ENCODE measurements at places on chromosomes 3 and 15. TPM values are rescaled to one million over a fixed set of nuclear protein-coding genes. Genes with fewer than 3 reads are reported as not detected.

The CILP gene
- 0.05 TPM for total RNA-seq

GRCh38 chr3:66693461-66694031, 192.7 kb upstream of the LRIG1 start:
- DNase-seq = no peak

GRCh38 chr15:89335298-89336041, 846 bp upstream of the POLG start:
- peak; percentile 61 for DNase-seq

The VIPR1 gene
- 5.9 TPM for total RNA-seq

DNA sequence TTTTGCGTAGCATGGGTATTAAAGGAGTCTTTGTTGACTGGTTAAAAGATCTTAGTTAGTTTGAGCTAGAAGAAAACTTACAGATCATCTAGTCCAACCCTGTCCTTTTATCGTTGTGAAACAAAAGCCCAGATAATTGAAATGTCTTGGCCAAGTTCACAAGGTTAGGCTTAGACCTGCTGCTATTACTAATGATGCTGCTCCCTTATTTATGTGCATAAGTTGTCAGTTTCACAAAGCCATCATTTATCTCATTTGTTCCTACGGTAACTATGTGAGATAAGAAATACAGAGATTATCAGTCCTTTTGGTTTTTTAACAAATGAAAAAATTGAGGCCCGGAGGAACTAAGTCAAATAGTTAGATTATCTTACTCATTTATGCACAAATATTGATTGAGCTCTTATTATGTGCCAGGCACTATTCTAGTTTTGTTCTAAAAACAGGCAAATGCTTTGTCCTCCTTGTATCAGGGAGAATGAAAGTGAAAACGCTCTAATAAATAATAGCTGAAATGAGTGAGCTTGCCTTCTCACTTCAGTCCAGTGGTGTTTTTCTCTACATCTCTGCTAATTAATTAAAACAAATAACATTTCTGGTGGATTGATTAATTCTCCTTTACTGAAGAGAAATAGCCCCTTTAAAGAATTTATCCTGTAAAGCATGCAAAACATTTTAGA, 49.1 kb upstream of the TPRG1 start:
- DNase-seq = no peak

- no peak for DNase-seq
Observed at GRCh38 chr3:129520960-129521359, 7.5 kb upstream of the RHO start.

The HYAL1 gene
- total RNA-seq = 0.14 TPM

DNA sequence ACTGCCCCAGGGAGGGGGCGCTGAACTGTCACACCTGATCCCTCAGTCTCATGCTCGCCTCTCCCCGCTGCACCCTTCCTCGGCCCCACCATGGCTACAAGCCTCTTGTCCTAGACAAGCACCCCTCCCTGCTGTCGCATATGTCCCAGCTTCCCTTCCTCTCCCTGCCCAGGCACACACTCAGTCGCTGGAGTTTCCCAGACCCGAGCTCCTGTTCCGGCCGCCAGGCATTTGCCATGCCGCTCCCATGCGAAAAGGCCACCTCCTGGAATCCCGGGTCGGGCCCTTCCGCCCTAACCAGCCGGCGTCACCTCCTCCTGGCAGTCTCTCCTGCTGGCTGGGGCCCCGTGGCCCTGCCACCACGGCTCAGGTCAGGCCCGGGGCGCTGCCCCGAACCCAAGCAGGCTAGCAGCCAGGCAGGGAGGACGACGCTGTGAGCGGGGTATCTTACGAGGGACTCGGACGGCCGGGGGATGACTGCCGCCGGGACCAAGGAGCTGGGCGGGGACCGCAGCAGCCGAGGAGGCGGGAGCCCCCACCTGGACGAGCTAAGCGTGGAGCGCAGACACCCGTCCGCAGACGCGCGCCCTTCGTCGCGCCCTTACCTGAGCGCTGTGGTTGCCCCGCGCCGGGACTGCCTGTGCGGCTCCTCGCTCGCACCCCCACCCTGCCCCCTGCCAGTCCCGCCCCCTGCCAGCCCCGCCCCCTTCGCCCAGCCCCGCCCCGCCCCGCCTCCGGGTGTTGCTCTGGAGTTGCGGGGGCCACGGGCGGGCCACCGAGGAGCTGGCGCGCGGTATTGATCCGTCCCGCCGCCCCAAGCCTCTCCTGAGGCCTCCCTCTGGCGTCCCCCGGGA, at the start of gene ALS2CL:
Gene ALS2CL (minus strand): TSS at position 642 of the 854 bp plus-strand sequence. CDS start 4,239 bp downstream, outside the sequence.
- DNase-seq = peak; percentile 74

DNA sequence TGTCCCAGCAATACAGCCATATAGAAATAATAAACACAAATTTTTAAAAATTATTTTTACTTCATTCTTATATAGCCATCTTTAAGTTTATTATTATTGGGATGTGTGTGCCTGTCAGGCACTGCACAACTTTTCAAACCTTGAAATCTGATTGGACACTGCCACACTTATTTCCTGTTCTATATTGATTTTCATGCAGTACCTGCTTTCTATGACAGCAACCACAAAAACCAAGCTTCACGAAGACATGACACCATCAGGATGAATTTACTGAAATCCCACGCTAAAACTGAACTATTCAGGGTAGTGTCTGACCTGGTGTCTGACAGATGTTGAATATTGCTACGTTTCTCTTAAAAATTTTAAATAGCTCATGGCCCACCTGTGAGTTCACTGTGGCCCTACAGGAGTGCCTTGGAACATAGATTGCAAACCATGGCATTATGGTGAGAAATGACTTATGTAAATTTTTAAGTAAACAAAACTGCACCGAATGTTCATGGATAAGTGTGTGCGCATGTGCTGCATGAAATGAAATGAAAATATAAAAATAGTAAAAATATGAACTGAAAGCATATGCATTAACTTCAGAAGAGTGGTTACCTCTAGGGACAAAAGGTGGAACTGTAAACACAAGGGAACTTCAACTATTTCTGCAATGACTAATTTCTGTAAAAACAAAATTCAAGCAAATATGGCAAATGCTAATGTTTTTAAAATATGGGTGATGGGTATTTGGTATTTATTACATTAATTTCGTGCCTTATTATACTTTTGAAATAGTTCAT, 152.3 kb downstream of the ZBTB20 start:
- DNase-seq = no peak

DNA sequence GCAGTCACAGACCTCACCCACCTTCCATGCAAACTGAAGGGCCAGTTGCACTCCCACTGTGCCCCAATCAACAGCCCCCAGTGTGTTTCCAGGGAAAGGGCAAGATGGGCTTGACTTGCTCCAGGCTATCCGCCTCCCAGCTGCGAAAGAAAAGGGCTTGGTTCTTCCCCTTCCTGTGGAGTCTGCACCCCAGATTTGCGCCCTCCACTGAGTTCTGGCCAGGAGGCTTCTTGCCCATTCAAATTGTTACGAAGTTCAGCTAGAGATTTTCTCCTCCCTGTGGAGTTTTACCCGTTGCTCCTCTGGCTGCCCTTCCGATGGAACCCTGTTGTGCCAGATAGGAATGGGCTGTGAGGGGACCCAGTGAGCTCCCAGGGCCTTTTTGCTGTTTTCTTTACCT, 1096.9 kb upstream of the ALCAM start:
- DNase-seq = no peak

- no peak for DNase-seq
Observed at GRCh38 chr3:49454898-49455681, 15.0 kb upstream of the DAG1 start.

GRCh38 chr15:85030301-85030929, 48.8 kb downstream of the PDE8A start:
- peak; percentile 34 for DNase-seq

- no peak for DNase-seq
Observed at GRCh38 chr3:90007778-90008499, 900.5 kb downstream of the EPHA3 start.

DNA sequence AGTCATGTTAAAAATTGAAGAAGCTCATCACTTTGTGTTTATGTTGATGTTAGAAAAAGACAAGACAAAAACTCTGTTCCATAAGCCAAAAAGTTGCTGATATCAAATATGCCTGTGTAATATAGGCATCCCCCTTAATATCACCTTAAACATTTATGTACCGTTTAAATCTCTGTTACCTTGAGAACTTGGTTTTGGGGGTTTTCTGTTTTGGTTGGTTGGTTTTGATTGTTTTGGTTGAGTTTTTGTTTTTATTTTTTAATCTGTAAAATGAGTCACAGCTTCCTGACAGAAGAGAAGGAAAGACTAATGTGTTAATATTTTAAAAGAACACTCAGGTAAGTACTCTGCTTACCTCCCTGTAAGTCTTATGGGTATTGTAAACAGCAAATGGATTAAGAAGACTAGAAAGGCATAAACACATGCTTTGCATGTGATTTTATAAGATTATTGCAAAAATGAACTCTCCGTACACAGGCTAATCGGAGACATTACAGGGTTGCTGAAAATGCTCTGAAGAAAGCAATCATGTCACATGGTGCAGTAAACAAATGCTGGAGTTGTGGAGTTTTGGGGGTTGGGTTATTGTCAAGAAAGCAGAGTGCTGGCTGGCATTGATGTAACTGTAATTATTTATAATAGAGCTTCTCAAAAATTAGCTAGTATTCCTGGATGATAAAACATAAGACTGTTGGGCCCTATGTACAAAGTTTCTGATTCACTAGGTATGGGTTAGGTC, 69.5 kb upstream of the MBNL1 start:
- no peak for DNase-seq

The CTXN2 gene
- not detected for total RNA-seq

The CHST13 gene
- not detected for total RNA-seq

The A4GNT gene
- not detected for total RNA-seq

GRCh38 chr15:75947092-75947491, 43.4 kb downstream of the FBXO22 start:
- no peak for DNase-seq

DNA sequence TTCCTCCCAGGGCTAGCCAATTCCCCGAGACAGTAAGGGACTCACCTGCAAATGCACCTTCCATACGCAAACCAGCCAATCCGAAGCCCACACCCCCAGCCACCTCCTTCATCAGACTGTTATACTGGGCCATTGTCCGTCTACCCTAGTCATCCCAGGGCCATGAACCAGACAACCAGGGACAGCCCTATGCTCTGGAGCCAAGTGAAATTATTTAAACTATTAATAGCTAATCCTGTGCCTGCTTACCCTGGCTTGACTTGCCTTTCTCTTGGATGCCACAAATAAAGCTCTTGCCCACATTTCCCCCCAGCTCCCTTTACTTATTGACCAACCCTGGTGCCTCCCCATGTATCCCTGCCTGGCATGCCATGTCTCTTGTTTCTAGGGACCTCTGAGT, 4.0 kb upstream of the CHRNB4 start:
- DNase-seq = no peak

DNA sequence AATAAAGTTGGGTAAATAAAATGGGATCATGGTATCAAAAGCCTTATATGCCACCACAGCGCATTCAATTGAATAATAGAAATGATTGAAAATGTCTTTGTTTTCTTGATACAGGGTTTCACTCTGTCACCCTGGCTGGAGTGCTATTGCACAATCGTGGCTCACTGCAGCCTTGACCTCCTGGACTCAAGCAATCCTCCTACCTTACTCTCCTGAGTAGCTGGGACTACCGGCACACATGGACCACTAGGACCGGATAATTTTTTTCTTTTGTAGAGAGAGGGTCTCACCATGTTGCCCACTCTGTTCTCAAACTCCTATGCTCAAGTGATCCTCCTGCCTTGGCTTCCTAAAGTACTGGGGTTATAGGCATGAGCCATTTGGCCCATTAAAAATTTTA, 33.8 kb upstream of the BBX start:
- no peak for DNase-seq

The DCBLD2 gene
- 1.6 TPM for total RNA-seq

GRCh38 chr3:172646439-172647015, 64.3 kb downstream of the NCEH1 start:
- DNase-seq = no peak

The CCR9 gene
- not detected for total RNA-seq

The RBM5 gene
- 107 TPM for total RNA-seq

DNA sequence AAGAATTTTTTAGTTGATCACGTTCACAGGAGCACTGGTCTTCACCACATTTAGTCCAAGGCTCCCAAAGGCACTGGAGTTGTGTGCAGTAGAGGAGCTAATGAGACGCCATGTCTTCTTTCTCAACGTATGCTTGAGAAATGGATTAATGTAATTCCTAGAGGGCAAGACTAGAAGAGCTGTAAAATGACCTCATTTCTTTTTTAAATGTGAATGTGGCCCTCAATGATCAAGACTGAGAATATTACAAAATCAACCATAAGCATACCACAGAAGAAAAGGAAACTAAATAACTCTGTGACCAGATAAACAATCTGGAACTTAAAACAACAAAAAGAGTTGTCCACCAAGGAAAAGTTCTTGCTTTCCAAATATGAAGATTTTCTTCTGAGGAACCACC, 112.1 kb upstream of the THBS1 start:
- DNase-seq = no peak

The SPINT1 gene
- total RNA-seq = 13.1 TPM

DNA sequence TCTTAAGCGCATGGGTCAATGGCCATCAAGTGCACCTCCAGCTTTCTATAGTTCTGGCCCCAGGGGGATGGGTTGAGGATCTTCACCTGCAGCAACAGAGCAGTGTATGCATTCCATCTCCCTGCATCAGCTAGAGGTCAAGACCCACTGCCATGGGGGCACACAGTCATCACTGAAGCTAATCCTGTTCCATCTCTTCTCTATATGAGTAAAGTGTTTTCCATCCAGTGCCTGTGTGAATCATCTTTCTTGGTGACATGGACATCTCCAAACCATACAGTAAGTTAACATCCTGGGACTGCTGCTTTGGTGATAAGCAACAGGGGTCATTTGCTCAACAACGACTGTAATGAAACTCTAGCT, 4.4 kb upstream of the ENTPD3 start:
- DNase-seq = no peak

GRCh38 chr15:72827226-72827625, 43.7 kb upstream of the ADPGK start:
- no peak for DNase-seq

DNA sequence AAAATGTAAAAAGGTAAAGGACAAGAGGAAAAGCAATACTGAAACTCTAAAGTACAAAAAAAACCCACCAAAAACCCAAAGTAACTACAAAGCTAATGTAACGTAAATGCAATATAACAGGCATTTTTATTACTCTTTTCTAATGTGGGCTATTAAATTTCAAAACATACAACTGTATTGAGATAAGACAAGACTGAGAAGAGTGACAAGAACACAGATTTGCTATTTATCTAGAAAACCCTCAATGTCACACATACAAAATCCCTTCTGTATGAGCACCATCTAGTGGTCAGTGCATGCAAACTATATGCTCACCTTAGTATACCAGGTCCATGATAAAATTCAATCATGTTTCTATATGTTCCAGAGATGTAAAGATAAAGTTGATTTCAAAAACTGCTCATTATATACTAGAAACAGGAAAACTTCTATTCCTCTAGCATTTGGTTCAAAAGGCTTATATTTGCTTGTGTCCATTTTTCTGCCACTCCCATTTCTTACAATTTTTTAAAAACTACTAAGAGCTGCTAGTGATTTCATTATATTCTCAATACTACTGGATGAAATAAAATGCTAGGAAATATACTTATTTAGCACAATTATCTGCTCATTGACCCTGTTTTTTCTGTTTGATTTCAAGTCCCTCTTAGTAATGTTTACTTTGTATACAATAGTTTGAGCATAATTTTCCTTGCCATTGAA, 111.4 kb downstream of the DLG1 start:
- DNase-seq = no peak

The EEFSEC gene
- 16.1 TPM for total RNA-seq
